ENCODE measurements at places on chromosomes 6 and 20. TPM values are rescaled to one million over a fixed set of nuclear protein-coding genes. Genes with fewer than 3 reads are reported as not detected.

The RPRD1B gene
- total RNA-seq, result 28.3 TPM

The FOXC1 gene
- 6.4 TPM for total RNA-seq

The KCNK16 gene
- not detected for total RNA-seq

The GPX5 gene
- total RNA-seq, result not detected

The ENPP5 gene
- total RNA-seq, result not detected

The EDEM2 gene
- total RNA-seq, result 56.4 TPM

The WASF1 gene
- 11.6 TPM for total RNA-seq

The MYL9 gene
- 27.1 TPM for total RNA-seq

The OPRL1 gene
- total RNA-seq, result 1.5 TPM

The HMGN3 gene
- 64.8 TPM for total RNA-seq

The CST4 gene
- not detected for total RNA-seq

All from A549 treated with AZD2906 at 1 μM for 4 hours (cell line).